ENCODE measurements at places on chromosomes 16 and 17. TPM values are rescaled to one million over a fixed set of nuclear protein-coding genes. Genes with fewer than 3 reads are reported as not detected.

GRCh38 chr17:52024300-52024870 lies 134.1 kb downstream of the CA10 start:
- DNase-seq, result no peak
- no peak overlapping the region for H3K4me3 ChIP-seq
- no peaks in the 10 kb centered on the region for H3K27me3 ChIP-seq
- H3K4me1 ChIP-seq, result no peaks in the 10 kb centered on the region

- no peak overlapping the region for H3K27ac ChIP-seq
- H3K36me3 ChIP-seq, result no peaks in the 10 kb centered on the region
- peaks cover 2% of the 10 kb centered on the region for H3K27me3 ChIP-seq
- no peak overlapping the region for H3K4me3 ChIP-seq
- no peak for DNase-seq
- H3K4me1 ChIP-seq, result peaks cover 14% of the 10 kb centered on the region
Measured at GRCh38 chr16:85153046-85153445, 40.8 kb upstream of the CIBAR2 start.

TP53TG3E gene
- not detected for total RNA-seq

DNA sequence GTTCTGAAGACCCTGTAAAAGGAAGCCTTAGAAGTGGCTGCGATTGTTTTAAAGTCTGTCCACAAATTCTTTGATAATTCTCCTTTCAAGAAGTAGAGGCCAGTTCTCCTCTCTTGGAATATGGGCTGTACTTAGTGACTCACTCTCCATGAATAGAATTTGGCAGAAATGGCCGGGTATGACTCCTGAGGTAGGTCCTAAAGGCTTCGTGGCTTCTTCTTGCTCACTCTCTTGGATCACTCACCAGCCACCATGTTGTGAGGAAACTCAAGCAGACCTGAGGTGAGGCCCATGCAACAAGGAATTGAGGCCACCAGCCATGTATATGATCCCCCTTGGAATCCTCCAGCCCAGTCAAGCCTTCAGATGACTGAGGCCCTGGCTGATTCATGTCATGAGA lies 75.8 kb downstream of the WWOX start:
- H3K27ac ChIP-seq, result no peak overlapping the region
- H3K27me3 ChIP-seq, result no peaks in the 10 kb centered on the region
- no peaks in the 10 kb centered on the region for H3K36me3 ChIP-seq
- no peak overlapping the region for H3K4me3 ChIP-seq

CHAD gene
- 0.05 TPM for total RNA-seq

DNA sequence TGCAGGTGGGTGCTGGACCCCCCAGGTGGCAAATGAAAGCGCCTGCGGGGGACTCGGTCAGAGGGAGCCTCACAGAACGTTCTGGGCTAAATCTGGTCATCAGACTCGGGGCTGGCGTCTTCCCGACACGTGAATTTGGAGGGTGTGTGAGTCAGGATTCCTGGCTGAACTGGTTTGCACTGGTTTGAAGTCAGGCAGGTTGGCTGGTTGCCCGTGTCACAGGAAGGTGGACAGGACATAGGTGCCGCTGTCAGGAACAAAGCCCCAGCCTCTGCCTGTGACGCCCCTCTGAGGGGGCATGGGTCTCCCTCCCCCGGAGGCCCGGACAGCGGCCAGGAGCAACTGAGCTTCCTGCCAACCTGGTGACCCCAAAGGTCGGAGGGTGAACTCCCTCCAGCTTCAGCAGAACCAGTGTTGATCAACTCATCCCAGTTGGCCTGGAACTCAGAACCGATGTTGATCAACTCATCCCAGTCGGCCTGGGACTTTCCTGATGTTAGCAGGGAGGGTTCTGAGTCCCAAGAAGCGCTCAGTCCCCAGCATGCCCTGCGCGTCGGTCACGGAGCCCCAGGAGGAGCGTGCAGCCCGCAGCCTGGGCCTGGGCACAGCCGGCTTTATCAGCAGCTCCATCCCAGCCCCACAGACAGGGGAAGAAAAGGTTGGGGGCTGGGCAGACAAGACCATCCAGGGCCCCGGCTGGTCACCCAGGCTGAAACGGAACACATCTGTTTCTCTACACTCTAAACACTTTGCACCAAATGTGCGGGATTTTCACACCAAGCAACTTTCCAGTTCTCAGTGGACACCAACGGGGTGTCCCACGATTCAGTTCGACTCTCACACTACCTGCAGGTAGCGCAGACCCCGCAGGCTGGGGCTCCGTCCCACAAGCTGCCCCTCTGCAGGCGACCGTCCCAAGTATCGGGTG lies 14.4 kb upstream of the METRNL start:
- H3K4me1 ChIP-seq, result no peaks in the 10 kb centered on the region
- no peak for DNase-seq
- no peak overlapping the region for H3K27ac ChIP-seq
- no peaks in the 10 kb centered on the region for H3K36me3 ChIP-seq
- no peak overlapping the region for H3K4me3 ChIP-seq
- no peaks in the 10 kb centered on the region for H3K27me3 ChIP-seq

GPT2 gene
- 4.3 TPM for total RNA-seq

PDE6G gene
- total RNA-seq, result 12.2 TPM

NDUFAF8 gene
- total RNA-seq, result 101 TPM

DNA sequence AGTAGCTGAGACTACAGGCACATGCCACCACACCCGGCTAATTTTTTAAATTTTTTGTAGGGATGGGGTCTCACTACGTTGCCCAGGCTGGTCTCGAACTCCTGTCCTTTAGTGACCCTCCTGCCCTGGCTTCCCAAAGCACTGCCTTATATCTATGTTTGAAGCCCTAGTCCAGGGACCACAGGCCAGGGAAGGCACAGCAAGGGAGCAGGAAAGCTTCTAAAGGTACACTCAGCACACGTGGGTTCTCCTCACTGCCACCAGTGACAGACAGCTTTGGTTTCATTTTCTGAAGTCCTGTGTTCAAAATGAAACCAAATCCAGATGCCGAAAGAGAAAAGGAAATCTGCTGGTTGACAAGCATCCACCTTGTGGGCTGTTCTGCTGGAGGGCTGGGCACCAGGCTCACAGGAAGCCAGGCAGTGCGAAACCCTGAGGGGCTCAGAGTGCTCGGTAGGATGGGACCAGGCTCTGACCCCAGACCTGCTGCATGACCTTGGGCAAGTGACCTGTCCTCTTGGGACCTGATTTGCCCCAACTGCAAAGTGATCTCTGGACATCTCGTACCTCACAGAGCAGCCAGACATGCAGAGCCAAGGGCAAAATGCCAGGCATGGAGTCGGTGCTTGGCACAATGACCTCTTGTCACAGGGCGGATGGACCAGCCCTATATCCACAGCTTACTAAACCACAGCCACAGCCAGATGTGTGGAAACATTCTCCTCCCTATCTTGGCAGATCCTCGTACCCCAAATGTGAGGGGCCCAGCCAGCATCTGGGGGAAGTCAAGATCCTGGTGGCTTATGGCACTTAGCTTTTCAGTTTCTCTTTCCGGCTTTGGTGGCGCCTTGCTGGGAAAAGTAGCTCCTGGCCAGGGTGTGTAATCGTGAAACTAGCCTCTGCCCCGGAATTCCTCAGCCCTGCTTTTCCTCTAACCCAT lies 2.8 kb upstream of the SOCS1 start:
- peak overlapping the region; percentile 22 for H3K27ac ChIP-seq
- peaks cover 9% of the 10 kb centered on the region for H3K36me3 ChIP-seq
- H3K4me3 ChIP-seq, result peak overlapping the region; percentile 19
- no peak for DNase-seq

CIAPIN1 gene
- total RNA-seq, result 49.8 TPM

GRCh38 chr17:42112552-42113176 lies at the start of gene DHX58:
Gene DHX58, minus strand, starts transcription at chr17:42112714. Its CDS starts 822 bp downstream, at chr17:42111892.
- peaks cover 12% of the 10 kb centered on the region for H3K36me3 ChIP-seq
- H3K4me1 ChIP-seq, result peaks cover 16% of the 10 kb centered on the region
- H3K27me3 ChIP-seq, result no peaks in the 10 kb centered on the region
- H3K4me3 ChIP-seq, result peak within 1 kb of the TSS; percentile 31
- H3K27ac ChIP-seq, result peak within 1 kb of the TSS; percentile 99
- peak; percentile 92 for DNase-seq

- H3K27ac ChIP-seq, result peak overlapping the region; percentile 71
- no peaks in the 10 kb centered on the region for H3K27me3 ChIP-seq
- peak overlapping the region; percentile 2 for H3K4me3 ChIP-seq
- no peaks in the 10 kb centered on the region for H3K36me3 ChIP-seq
- peak; percentile 50 for DNase-seq
- H3K4me1 ChIP-seq, result peaks cover 9% of the 10 kb centered on the region
Measured at GRCh38 chr17:63419949-63420867, 25.9 kb downstream of the CYB561 start.

- peak overlapping the region; percentile 86 for H3K27ac ChIP-seq
- H3K27me3 ChIP-seq, result no peaks in the 10 kb centered on the region
- peak overlapping the region; percentile 20 for H3K4me3 ChIP-seq
- H3K4me1 ChIP-seq, result peaks cover 98% of the 10 kb centered on the region
- H3K36me3 ChIP-seq, result peaks cover 27% of the 10 kb centered on the region
Measured at GRCh38 chr17:77462090-77462489, 321.3 kb downstream of the SEC14L1 start.

DNA sequence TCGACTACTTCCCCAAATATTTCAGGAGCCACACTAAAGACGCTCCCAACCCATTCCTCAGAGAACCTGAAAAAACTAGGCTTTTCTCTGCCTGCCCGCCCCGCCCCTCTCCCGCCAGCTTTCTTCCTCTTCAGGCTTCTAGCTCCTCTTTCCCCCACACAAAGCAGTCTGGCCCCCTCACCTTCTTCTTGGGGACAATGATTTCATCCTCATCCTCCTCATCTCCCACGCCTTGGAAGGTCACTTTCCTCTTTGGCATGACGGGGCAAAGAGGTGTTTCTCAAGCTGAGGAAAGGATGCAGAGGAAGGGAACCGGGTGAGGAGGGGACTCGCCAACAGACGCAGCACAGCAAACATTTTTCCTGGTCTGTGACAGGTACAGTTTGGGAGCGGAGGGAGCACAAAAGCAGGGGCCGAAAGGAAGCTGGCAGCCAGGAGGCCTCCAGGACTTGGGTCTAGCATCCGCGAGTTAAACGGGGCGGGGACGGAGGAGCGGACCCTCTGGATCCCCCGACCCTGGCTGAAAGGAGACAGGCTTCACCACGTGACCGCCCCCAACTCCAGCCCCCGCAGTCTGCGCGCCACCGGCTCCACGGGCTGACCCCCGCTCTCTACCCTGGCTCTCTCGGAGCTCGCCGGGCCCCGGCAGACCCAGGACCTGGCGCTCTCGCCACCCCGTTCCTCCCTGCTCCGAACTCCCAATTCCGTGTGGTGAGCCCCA lies 525 bp downstream of the CD2BP2 start:
- H3K27ac ChIP-seq, result peak overlapping the region; percentile 70
- H3K4me3 ChIP-seq, result peak overlapping the region; percentile 100
- peaks cover 8% of the 10 kb centered on the region for H3K4me1 ChIP-seq
- DNase-seq, result no peak

DNA sequence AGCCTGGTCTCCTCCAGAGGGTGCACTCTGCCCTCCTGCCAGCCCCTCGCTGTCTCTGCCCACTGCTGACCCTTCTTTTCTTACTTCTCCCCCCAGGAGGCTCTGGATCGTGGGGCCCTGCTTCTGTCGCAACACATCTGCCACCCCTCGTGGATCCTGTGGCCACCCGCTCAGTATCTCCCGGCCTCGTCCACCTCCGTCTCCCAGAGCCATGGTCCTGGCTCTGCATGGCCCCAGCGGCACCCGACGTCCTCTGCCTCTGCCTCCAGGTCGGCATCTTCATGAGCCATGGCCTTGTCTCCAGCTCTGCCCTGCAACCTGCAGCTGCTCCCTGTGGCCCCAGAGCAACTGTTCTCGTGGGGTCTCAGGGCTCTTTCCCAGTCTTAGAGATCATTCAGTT lies 12.1 kb upstream of the ACSF3 start:
- H3K27me3 ChIP-seq, result no peaks in the 10 kb centered on the region
- H3K4me3 ChIP-seq, result no peak overlapping the region
- DNase-seq, result no peak
- no peaks in the 10 kb centered on the region for H3K4me1 ChIP-seq

GRCh38 chr17:49621946-49622529 lies 46.4 kb downstream of the NXPH3 start:
- H3K4me3 ChIP-seq, result no peak overlapping the region
- H3K4me1 ChIP-seq, result no peaks in the 10 kb centered on the region
- H3K27me3 ChIP-seq, result no peaks in the 10 kb centered on the region
- no peak overlapping the region for H3K27ac ChIP-seq
- no peak for DNase-seq

DNA sequence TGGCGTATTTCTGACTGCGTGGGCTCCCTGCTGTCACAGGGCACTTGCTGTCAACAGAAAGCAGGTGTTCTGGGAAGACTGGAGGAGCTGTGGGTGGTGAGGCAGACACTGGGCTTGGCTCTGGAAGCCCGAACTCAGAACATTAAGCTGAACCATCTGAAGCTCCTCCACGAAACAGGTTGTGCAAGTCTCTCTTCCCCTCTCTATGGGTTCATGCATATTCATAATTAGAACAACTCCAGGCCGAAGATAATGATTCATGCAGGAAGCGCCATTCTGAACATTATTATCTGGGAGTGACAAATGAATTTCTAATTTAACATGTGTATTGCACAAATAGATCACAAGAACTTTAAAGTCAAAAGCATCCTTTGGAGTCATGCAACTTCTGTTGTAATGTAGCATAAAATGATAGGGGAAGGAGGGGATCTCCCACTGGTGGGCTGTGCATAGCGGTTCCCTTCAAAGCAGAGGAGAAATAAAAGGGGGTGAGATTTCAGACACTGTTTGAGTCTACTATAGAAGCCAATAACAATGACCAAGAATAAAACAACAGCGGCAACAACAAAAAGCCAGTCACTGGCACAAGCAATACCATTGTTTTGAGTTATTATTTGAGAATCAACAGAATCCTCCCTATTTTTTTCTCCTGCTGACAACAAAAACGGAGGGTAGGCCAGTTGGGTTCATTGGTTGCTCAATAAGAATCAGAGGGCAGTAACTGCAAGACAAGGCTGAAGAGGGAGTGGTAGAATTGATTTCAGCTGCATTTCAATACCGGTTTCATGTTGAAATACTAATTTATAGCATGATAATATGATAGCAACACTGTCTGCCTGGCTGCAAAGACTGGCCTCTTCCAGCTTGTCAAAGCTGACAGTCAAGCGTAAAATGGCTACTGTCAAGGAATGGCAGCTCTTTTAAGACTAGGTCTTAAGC lies 407.3 kb downstream of the XYLT1 start:
- H3K4me3 ChIP-seq, result no peak overlapping the region
- H3K27me3 ChIP-seq, result no peaks in the 10 kb centered on the region
- H3K4me1 ChIP-seq, result no peaks in the 10 kb centered on the region
- DNase-seq, result no peak
- H3K36me3 ChIP-seq, result no peaks in the 10 kb centered on the region

- no peak for DNase-seq
- H3K4me3 ChIP-seq, result no peak overlapping the region
- H3K27me3 ChIP-seq, result no peaks in the 10 kb centered on the region
- no peak overlapping the region for H3K27ac ChIP-seq
- H3K4me1 ChIP-seq, result no peaks in the 10 kb centered on the region
Measured at GRCh38 chr17:72318131-72318530, 197.3 kb downstream of the SOX9 start.

- H3K27ac ChIP-seq, result no peak overlapping the region
- no peak for DNase-seq
- no peak overlapping the region for H3K4me3 ChIP-seq
- H3K27me3 ChIP-seq, result no peaks in the 10 kb centered on the region
Measured at GRCh38 chr17:17098551-17099179, 56.4 kb downstream of the MPRIP start.

BAHCC1 gene
- 5.8 TPM for total RNA-seq
